OCI-LY7 (cell line): ENCODE measurements at places on chromosomes 4 and X.

GRCh38 chrX:40778861-40779575 is 43.7 kb upstream of the MED14 start:
- DNase-seq, result no peak

GRCh38 chr4:88819818-88820697 is 122.4 kb upstream of the NAP1L5 start:
- DNase-seq, result no peak

GRCh38 chr4:172109466-172109865 is 296.3 kb downstream of the GALNTL6 start:
- no peak for DNase-seq

- no peak for DNase-seq
Observed at GRCh38 chr4:136725286-136726081, 806.8 kb downstream of the PCDH18 start.

GRCh38 chr4:40121515-40121914 is 64.9 kb downstream of the N4BP2 start:
- DNase-seq, result no peak

DNA sequence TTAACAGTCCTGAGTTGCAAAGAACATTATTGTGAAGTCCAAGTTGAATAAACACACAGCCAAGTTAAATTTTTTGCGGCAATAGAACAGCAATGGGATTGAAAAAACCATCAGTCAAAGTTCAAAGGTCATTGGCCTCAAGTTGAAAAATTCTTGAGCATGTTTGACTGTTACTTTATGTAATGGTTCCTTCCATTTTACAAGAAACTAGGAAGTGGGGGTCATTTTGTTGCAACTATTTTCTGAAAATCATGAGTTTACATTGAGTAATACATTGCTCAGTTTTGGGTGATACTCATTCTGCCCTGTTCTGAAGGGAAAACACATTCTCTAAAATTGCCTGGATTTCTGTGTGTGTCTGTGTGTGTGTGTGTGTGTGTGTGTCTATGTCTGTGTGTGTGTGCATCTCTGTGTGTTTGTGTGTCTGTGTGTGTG is 5.2 kb upstream of the IRF2 start:
- DNase-seq, result no peak

- no peak for DNase-seq
Observed at GRCh38 chr4:7398788-7399439, 35.8 kb downstream of the PSAPL1 start.

DNA sequence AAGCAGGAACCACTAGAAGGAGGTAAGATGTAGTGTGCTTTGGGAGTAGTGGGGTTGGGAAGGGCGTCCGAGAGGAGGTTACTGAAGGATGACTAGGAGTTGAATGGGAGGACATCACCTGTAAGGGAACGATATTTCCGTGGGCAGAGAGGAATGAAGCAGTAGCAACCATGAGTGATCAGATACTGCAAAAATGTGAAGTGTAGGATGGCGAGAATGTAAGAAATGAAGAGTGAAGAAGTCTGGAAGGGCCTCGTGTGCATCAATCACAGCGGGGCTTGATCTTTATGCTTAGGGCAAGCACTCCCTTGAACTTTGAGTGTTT is 594 bp downstream of the MSMO1 start:
- no peak for DNase-seq

GRCh38 chrX:112235547-112235946 is 153.0 kb upstream of the TRPC5 start:
- no peak for DNase-seq

DNA sequence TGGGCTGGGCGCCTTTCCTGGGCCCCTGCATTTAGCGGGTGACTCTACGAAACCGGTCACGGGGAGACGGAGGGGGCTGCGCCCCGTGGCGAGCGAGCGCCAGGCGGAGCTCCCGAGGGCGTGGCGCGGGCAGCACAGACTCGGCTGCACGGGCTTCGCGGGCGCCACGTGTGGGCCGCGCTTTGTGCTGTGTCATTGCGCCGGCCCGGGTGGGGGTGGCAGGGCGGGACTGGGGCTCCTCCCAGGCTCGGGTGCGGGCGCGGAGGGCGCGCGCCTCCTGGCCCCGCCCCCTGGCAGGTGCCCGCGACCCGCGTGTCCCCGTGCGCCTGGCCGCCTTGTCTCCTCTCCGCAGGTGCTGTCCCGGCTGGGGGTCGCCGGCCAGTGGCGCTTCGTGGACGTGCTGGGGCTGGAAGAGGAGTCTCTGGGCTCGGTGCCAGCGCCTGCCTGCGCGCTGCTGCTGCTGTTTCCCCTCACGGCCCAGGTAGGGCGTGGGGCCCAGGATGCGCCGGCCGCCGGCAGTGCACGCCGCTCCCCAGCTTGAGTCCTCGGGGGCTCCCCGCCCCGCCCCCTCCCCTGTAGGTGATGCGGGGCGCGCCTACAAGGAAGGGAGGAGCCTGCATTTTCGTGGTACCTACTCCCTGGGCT is 651 bp downstream of the UCHL1 start:
- DNase-seq, result peak; percentile 79

DNA sequence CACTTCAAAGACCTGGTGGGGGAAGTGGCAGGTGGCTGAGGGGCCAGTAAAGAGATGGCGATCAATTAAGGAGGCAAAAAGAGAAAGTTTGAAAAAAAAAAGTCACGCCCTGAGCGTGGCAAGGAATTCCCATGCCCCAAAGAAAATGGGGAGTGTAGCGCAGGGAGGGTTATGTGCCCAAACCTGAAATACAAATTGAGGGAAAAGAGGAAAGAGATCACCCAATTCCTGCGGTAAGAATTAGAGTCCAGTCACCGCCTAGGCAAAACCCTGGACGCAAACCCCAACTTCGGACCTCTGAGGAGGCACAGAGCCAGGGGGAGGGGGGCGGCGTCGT is 595 bp downstream of the ENOX2 start:
- no peak for DNase-seq

- no peak for DNase-seq
Observed at GRCh38 chrX:107445146-107445545, 4.3 kb upstream of the FRMPD3 start.

- no peak for DNase-seq
Observed at GRCh38 chrX:29044423-29045184, 457.4 kb downstream of the IL1RAPL1 start.

- DNase-seq, result no peak
Observed at GRCh38 chr4:139247700-139248238, 32.3 kb downstream of the MGARP start.

DNA sequence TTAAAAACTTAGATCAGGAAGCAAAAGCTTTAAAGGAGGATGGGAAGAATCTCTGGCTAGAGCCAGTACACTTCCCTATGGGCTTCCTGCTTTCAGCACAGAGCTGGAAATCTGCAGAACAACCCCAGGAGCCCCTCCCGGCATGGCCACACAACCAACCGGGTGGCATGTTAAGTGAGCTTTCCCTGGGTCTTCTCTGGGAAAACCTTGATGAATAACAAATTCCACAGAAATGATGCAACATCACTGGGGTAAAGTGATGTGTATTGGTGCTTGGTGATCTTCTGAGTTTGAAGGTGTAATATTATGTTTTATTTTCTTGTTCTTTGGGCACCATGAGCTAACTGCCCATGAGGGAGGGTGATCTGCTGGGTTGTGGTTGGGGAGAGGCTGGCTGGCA is 22.1 kb downstream of the NHS start:
- no peak for DNase-seq

DNA sequence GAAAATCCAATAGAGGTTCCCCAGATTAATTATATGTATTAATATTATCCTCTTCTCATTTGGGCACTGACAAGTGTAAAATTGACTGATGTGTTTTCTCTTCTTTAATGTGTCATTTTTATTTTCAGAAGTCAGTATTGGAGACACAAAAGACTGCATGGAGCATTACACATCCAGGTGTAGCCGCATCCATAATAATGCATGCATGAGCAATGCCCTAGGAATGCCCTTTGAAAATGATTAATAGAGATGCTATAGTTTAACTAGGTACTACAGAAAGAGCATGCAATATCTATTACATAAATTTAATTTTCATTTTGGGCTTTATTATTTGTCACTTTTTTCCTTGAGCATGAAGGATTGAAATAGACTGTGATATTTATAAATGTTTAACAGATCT is 509.9 kb downstream of the SPOCK3 start:
- DNase-seq, result no peak

DNA sequence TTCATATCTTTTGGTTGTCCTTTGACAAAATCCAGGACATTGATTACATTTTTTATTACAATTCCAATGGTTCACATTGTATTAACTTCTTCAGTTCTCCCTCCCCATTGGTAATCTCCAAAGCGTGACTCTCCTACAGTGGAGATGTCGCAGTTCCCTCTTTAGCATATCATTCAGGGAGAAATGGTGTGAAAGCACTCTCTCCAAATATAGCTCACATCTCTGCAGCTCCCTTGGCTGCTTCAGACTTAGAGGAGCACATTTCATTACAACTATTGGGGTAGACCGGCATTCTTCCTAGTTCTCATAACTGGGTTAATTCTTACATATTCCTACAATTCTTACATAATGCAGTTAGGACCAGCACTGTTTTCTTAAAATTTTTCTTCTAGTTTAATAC is 25.3 kb downstream of the RNF150 start:
- DNase-seq, result no peak

DNA sequence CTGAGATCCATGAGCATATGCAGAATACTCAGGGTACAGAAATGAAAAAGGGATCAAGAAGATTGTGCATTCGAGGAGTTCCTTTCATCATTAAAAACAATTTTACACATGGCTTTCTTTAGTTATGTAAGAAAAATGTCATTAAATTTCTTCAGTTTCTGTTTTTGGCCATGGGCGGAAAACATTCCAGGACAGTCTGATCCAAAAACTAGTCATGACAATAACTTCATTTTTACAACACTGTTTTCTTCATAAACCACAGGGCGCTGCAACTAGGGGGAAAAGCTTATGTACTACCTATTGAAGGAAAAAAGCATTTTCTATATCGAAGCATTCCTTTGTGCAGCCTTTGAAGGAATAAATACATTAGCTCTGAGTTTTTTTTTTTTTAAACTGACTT is 28.2 kb downstream of the IL13RA1 start:
- DNase-seq, result no peak

GRCh38 chr4:15007201-15007600 is 4.9 kb downstream of the CPEB2 start:
- DNase-seq, result no peak
